Glomerular endothelial cell (primary cell): ENCODE measurements at places on chromosomes 3 and 15. TPM values are rescaled to one million over a fixed set of nuclear protein-coding genes. Genes with fewer than 3 reads are reported as not detected.

ALDH1L1 gene
- total RNA-seq, result not detected in 2 replicates

CHRFAM7A gene
- total RNA-seq, result 0.44 and 1.1 TPM in 2 replicates

SLC6A20 gene
- total RNA-seq, result not detected in 2 replicates

HCN4 gene
- total RNA-seq, result 0.06 and 0.19 TPM in 2 replicates

MAP1A gene
- total RNA-seq, result 9.4 and 10.8 TPM in 2 replicates

SETD2 gene
- total RNA-seq, result 30.0 and 43.2 TPM in 2 replicates

SERINC4 gene
- not detected in 2 replicates for total RNA-seq

SLC25A20 gene
- 13.9 and 17.0 TPM in 2 replicates for total RNA-seq

AHSG gene
- not detected in 2 replicates for total RNA-seq

RSL24D1 gene
- 46.4 and 54.7 TPM in 2 replicates for total RNA-seq

RPSA gene
- 742 and 1,345 TPM in 2 replicates for total RNA-seq

ACTC1 gene
- not detected in 2 replicates for total RNA-seq

ZNF502 gene
- 2.6 and 3.2 TPM in 2 replicates for total RNA-seq

CPN2 gene
- not detected in 2 replicates for total RNA-seq

CHL1 gene
- total RNA-seq, result not detected in 2 replicates

LMAN1L gene
- total RNA-seq, result 0.64 TPM in 1 of 2 replicates, not detected in the other

HRG gene
- total RNA-seq, result not detected in 2 replicates

TGM4 gene
- total RNA-seq, result not detected in 2 replicates

ALDH1A3 gene
- 19.6 and 27.1 TPM in 2 replicates for total RNA-seq

TTLL13 gene
- total RNA-seq, result not detected in 2 replicates

CNTN6 gene
- total RNA-seq, result 0.05 TPM in 1 of 2 replicates, not detected in the other

ABHD14A gene
- total RNA-seq, result 13.5 and 17.0 TPM in 2 replicates

CLDN18 gene
- total RNA-seq, result not detected in 2 replicates

TLR9 gene
- total RNA-seq, result not detected in 2 replicates

HTR3E gene
- total RNA-seq, result not detected in 2 replicates

STRIT1 gene
- total RNA-seq, result not detected in 2 replicates

CFAP44 gene
- 3.2 and 5.2 TPM in 2 replicates for total RNA-seq

BFSP2 gene
- total RNA-seq, result not detected in 2 replicates

PEX11A gene
- total RNA-seq, result 2.7 and 5.4 TPM in 2 replicates

ZPLD1 gene
- 0.10 TPM in 1 of 2 replicates, not detected in the other for total RNA-seq

COLQ gene
- total RNA-seq, result 0.05 and 2.6 TPM in 2 replicates

UPK1B gene
- total RNA-seq, result 1.5 and 2.2 TPM in 2 replicates

GREM1 gene
- total RNA-seq, result 18.3 and 58.2 TPM in 2 replicates

GPR62 gene
- total RNA-seq, result 0.06 TPM in 1 of 2 replicates, not detected in the other

OR5K2 gene
- total RNA-seq, result not detected in 2 replicates

LYZL4 gene
- not detected in 2 replicates for total RNA-seq

LTK gene
- 0.24 and 0.70 TPM in 2 replicates for total RNA-seq

FAM81A gene
- total RNA-seq, result 0.41 TPM in 1 of 2 replicates, not detected in the other

LNP1 gene
- 0.41 and 1.2 TPM in 2 replicates for total RNA-seq

CRABP1 gene
- total RNA-seq, result not detected in 2 replicates

GOLGA8R gene
- 1.1 and 1.5 TPM in 2 replicates for total RNA-seq

GABRR3 gene
- not detected in 2 replicates for total RNA-seq

SRGAP3 gene
- total RNA-seq, result 0.05 and 0.76 TPM in 2 replicates

PLA2G4B gene
- total RNA-seq, result 0.48 and 0.58 TPM in 2 replicates

ETV5 gene
- 20.4 and 25.9 TPM in 2 replicates for total RNA-seq

RTP2 gene
- total RNA-seq, result not detected in 2 replicates

TMEM207 gene
- not detected in 2 replicates for total RNA-seq

UCN2 gene
- total RNA-seq, result 0.24 and 1.2 TPM in 2 replicates

C2CD4A gene
- total RNA-seq, result 0.05 and 1.1 TPM in 2 replicates

PAQR9 gene
- not detected in 2 replicates for total RNA-seq

LRRC2 gene
- 0.41 TPM in 1 of 2 replicates, not detected in the other for total RNA-seq

ADGRG7 gene
- not detected in 2 replicates for total RNA-seq

ITGB5 gene
- 174 and 307 TPM in 2 replicates for total RNA-seq

TERC gene
- 38.5 and 69.2 TPM in 2 replicates for total RNA-seq

CILP gene
- 0.12 TPM in 1 of 2 replicates, not detected in the other for total RNA-seq
